ENCODE measurements at places on chromosomes 2 and 18.

GRCh38 chr2:74292751-74293150 is 50.5 kb downstream of the SLC4A5 start:
- no peak for DNase-seq

DNA sequence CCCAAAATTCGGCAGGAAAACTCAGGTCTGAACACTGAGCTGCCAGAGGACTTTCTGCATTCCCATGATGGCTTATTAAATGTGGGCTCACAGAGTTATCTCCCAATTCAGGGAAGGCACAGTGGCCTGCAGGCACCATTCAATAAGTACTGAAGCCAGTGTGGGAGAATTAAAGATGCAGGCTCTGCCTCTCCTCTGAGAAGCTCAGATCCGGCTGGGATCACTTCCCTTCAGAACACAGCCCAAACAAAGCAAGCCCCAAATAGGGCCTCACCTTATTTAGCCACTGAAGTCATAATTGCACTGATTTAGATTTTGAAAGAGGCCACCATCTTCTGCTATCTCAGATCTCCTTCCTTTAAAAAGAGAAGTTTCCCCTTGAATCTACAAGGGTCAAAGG is 94.3 kb downstream of the MAPK4 start:
- DNase-seq: no peak

- DNase-seq: peak; percentile 16
Observed at GRCh38 chr2:210224941-210225672, at the start of gene ACADL. Gene ACADL (minus strand): TSS chr2:210225447. CDS start chr2:210225263, 184 bp downstream.

GRCh38 chr2:235421618-235422017 is 72.2 kb upstream of the AGAP1 start:
- DNase-seq: no peak

DNA sequence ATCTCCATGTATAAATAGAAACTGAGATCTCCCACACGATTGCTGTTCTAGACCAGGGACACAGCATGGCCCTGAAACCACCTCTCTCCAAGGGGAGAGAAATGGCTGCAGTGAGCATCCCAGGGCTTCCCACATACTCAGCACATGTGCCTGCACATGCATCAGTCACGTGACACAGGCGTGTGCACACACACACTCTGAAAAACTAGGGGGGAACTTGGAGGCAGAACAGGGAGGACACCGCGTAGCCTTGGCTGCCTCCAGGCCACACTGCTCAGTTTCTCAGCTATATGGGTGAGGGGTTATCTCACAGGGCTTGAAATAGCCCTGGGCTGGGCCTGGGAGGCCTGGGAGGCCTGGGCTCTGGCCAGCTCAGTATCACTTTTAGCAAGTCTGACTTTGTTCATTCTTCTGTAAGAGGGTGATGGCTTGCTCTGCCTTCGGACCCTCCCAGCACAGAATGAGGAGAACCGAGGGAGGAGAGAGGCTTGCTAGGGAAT is 66.9 kb downstream of the EMX1 start:
- no peak for DNase-seq

DNA sequence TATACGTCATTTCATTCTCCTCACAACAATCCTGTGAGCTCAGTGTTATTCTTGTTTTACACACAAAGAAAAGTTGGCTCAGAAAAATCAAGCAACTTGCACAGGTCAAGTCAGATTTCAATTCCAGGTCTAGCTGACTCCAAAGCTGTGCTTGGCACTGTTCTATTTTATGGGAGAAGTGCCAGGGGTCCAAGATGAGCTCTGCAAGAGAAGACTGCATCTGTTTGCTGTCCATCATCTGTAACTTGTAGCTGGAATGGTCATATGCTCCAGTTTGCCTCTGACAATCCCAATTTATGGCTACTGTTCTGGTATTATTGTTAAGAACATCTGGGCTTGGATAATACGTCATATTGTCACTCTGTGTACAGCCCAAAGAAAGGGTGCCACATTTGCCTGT is 28.9 kb downstream of the KCNF1 start:
- no peak for DNase-seq

- DNase-seq: peak; percentile 25
Observed at GRCh38 chr2:85888020-85888683, 638 bp downstream of the ST3GAL5 start.
